Naive thymus-derived CD8-positive, alpha-beta T cell (primary cell): ENCODE measurements at places on chromosomes 4 and X.
A peak's percentile ranks its signal among the peaks of the same experiment; 100 is the strongest.

DNA sequence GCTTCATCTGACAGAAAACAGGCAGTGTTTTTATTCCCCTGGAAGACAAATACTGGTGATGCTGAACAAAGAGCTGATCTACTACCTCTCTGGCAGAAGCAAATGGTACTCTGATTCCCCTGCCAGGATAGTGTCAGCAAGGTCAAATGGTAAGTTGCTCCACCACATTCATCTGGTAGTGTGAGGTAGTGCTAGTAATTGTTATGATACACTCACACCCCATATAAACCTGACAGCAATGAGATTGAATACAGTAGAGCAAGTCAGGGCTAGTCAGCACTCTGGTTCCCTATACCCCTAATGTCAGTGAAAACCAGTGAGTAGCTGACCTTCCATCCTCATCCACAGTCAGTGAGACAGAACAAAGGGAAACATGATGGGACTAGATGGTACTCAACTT lies 3.4 kb upstream of the SPIN4 start:
- H3K27ac ChIP-seq, result no peak overlapping the region
- no peak for DNase-seq
- H3K4me3 ChIP-seq, result no peak overlapping the region
- H3K27me3 ChIP-seq, result no peaks in the 10 kb centered on the region
- no peaks in the 10 kb centered on the region for H3K36me3 ChIP-seq

GRCh38 chrX:77527233-77528001 lies 80.2 kb downstream of the FGF16 start:
- H3K4me3 ChIP-seq, result no peak overlapping the region
- H3K27ac ChIP-seq, result no peak overlapping the region
- peaks cover 27% of the 10 kb centered on the region for H3K36me3 ChIP-seq
- no peaks in the 10 kb centered on the region for H3K27me3 ChIP-seq

DNA sequence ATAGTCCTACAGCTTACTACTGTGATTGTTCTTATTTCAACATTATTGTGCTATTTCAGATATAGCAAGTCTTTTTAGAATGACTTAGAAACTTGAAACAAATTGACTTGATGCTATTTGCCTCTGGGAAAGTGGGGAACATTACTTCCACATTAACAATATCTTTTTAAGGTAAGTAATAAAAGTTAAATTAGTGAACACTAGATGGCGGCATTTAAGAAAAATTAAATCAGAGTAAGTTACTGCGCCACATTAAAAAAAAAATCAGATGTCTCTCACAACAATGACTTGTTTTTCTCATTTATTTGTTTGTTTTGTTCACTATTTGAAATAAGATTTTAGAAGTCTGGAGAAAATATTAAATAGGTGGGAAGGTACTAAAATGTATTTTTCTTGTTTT lies 1026.9 kb upstream of the SLIT2 start:
- H3K4me3 ChIP-seq, result no peak overlapping the region
- H3K27ac ChIP-seq, result no peak overlapping the region
- no peaks in the 10 kb centered on the region for H3K27me3 ChIP-seq
- no peak for DNase-seq

DNA sequence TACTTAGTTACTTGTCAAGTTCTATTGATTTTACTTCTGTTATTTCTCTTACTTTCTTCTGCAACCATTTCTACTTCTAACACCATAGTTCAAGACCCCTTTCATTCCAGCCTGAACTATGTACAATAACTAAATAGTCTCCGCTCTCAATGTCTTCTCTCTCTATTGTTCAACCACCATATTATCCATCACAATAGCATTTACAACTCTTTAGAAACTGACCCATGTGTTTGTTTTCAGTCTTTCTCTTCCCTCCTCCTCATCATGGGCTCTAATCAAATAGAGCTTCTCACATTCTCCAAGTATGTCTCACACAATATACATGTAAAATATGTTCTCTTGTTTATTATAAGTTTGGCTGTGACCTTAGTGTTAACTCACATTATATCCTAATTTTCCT lies 143.6 kb downstream of the ZAR1 start:
- peaks cover 7% of the 10 kb centered on the region for H3K4me1 ChIP-seq
- H3K27ac ChIP-seq, result no peak overlapping the region
- DNase-seq, result no peak
- H3K36me3 ChIP-seq, result peaks cover 15% of the 10 kb centered on the region

DNA sequence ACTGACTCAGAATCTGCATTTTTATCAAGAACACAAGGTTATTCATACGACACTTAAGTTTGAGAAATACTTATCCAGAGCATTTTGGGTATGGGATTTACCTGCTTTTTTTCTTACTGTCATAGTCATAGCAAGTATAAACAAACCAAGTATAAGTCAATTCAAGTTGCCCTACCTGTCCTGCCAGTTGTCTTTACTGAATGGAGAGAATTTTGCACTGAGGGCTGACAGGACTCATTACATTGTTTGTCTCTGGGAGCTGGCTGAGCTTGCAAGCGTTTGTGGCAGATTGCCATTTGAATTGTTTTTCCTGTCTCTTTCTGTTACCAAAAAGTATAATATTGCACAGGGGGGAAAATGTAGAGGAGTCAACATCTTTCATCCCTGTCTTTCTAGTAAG lies 278.9 kb upstream of the MAGEC2 start:
- no peak overlapping the region for H3K4me3 ChIP-seq
- no peaks in the 10 kb centered on the region for H3K36me3 ChIP-seq
- no peak overlapping the region for H3K27ac ChIP-seq
- H3K27me3 ChIP-seq, result no peaks in the 10 kb centered on the region
- no peak for DNase-seq
- no peaks in the 10 kb centered on the region for H3K4me1 ChIP-seq

- no peaks in the 10 kb centered on the region for H3K4me1 ChIP-seq
- H3K27ac ChIP-seq, result no peak overlapping the region
- DNase-seq, result no peak
- H3K36me3 ChIP-seq, result no peaks in the 10 kb centered on the region
- no peaks in the 10 kb centered on the region for H3K27me3 ChIP-seq
Measured at GRCh38 chr4:186700746-186701145, 22.9 kb downstream of the FAT1 start.

GRCh38 chr4:3476341-3476747 lies 13.2 kb downstream of the DOK7 start:
- H3K4me1 ChIP-seq, result peaks cover 1% of the 10 kb centered on the region
- H3K36me3 ChIP-seq, result no peaks in the 10 kb centered on the region
- H3K4me3 ChIP-seq, result no peak overlapping the region
- H3K27me3 ChIP-seq, result peaks cover 10% of the 10 kb centered on the region
- DNase-seq, result no peak
- no peak overlapping the region for H3K27ac ChIP-seq

DNA sequence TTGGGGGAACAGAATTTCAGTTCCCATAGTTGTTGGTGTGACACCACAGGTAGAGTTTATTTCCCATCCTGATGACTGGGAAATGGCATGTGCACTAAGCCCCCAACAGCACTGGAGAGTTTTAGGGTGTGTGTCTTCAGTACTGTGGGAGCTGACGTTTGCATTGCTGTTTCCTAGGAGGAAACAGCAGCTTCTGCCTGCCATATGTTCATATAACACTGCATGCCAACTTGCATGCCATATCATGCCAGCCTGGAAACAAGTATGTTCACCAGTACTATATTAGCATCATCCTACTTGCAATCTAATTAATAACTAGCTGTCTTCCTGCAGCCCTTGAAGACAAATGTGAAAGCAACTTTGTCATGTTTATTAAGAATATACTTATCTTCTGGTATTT lies 58.2 kb downstream of the NAA11 start:
- DNase-seq, result no peak
- no peaks in the 10 kb centered on the region for H3K4me1 ChIP-seq
- no peaks in the 10 kb centered on the region for H3K36me3 ChIP-seq
- H3K4me3 ChIP-seq, result no peak overlapping the region
- H3K27me3 ChIP-seq, result no peaks in the 10 kb centered on the region

DNA sequence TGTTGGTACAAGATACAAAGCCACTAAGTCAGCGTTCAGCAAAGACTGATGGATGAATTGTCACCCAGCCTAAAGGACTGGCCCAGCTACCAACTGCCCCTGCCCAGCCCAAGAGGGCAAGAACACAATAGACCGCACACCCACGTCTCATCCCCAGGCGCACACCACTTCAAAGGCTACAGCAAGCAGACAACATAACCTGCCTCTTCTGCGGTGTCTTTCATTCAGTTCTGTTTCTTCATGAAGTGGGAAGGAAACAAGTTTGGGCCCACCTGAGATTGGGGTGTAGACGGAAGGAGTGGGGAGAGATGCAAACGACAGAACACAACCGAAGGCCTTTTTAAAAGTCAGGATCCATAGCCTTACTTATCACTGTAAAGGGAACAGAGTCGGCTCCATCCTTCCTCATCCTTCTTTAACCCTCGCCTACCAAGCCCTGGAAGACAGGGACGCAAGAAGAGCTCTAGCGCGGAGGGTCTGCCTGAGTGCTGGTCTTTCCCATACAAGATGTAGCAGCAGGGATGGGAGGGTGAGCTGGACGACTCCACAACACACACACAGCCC lies 691 bp downstream of the SCARB2 start:
- H3K27ac ChIP-seq, result peak overlapping the region; percentile 96
- peaks cover 9% of the 10 kb centered on the region for H3K36me3 ChIP-seq

DNA sequence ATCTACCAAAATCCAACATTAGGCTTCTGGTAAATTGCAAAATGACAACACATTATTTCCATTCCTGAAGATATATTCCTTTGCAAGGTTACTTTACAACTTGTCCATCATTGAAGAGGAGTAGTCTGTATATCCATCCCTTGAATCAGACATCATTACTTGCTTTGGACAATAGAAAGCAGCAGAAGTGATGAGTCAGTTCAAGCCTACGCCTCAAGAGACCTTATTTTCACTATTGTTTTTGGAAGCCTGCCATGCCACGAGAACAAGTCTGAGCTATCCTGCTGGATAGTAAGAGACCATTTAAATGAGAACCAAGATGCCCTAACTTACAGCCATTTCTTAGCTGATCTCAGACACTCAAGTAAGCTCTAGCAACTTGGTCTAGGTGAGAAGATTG lies 246.0 kb upstream of the HHIP start:
- no peak overlapping the region for H3K4me3 ChIP-seq
- no peak overlapping the region for H3K27ac ChIP-seq
- no peaks in the 10 kb centered on the region for H3K4me1 ChIP-seq

GRCh38 chr4:117428536-117428935 lies 343.2 kb upstream of the TRAM1L1 start:
- H3K27me3 ChIP-seq, result peaks cover 2% of the 10 kb centered on the region
- H3K27ac ChIP-seq, result no peak overlapping the region
- H3K4me1 ChIP-seq, result no peaks in the 10 kb centered on the region

- H3K27me3 ChIP-seq, result no peaks in the 10 kb centered on the region
- peak overlapping the region; percentile 97 for H3K27ac ChIP-seq
- peaks cover 28% of the 10 kb centered on the region for H3K4me1 ChIP-seq
- peak overlapping the region; percentile 78 for H3K4me3 ChIP-seq
Measured at GRCh38 chr4:26884026-26884425, 23.4 kb downstream of the STIM2 start.

DNA sequence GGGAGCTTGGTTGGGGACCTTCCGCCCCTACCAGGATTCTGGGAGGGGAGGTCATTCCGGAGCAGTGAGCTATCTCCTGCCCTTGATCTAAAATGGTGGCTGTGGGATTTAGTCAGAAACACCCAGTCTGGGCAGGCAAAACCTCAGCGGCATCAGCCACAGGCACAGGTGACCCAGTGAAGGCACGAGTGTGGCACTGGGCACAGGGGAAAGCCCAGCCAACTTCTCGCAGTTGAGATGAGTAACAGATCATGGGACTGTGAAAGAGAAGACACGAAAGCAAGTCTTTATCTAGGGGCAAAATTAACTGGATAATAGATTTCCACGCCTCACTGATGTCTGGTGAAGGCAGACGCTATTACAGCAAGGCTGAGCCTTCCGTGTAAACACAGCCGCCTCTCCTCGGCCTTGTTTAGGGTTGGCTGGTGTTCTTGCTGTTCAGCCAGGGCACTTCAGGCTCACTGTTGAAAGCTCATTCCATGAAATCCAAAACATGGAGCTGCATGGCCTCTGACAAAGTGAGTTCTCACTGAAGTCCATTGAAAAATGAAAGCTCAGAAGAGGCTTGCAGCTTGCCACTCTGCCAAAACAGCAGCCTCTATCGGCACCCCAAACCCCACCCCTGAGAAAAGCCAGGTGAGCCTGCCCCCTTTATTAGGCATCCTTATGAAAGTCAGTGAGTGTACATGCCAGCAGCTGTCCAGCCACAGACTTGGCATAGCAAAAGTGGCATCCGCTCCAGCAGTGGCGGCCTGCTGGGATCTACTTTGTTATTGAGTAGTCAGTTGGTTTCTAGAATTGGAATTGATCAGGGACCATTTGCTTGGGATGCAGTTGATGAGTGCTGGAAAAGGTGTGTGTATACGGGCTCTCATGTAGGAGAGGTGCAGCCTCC lies 102.3 kb upstream of the MTM1 start:
- no peak overlapping the region for H3K4me3 ChIP-seq
- no peaks in the 10 kb centered on the region for H3K27me3 ChIP-seq
- H3K27ac ChIP-seq, result no peak overlapping the region
- H3K36me3 ChIP-seq, result no peaks in the 10 kb centered on the region

- H3K4me1 ChIP-seq, result no peaks in the 10 kb centered on the region
- H3K27me3 ChIP-seq, result no peaks in the 10 kb centered on the region
- no peaks in the 10 kb centered on the region for H3K36me3 ChIP-seq
Measured at GRCh38 chr4:147247579-147247978, 233.3 kb upstream of the EDNRA start.

DNA sequence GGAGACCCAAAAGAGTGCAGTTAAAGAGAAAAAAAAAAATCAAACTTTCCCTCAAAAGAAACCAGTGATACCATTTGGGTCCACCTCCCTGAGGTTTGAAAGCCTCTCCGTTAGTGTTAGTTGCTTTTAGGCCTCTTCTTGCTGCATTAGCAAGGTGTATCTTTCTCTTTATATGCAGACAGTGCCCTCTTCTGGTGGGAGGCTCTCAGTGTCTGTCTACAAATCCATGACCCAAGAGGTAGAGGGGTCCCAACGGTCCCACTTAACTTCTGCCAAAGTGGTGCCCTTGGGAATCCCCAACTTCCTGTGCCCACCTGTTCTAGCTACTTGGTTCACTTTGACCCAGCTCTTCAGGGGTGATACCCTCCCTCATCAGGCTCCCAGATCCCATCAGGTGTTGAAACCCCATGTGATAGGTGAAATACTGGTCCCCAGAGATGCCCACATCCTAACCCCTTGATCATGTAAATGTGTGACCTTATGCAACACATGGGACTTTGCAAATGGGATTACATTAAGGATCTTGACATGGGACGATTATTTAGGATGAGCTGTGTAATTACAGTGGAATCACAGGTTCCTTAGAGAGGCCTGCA lies 63.7 kb upstream of the CD99 start:
- no peaks in the 10 kb centered on the region for H3K27me3 ChIP-seq
- peaks cover 43% of the 10 kb centered on the region for H3K4me1 ChIP-seq
- peak overlapping the region; percentile 8 for H3K4me3 ChIP-seq
- DNase-seq, result peak; percentile 53
- H3K27ac ChIP-seq, result peak overlapping the region; percentile 68
